Activated CD4-positive, alpha-beta T cell treated with anti-CD3 and anti-CD28 coated beads for 48 hours (primary cell): ENCODE measurements at places on chromosomes 2 and 18.

GRCh38 chr2:156826341-156826933 is 390.3 kb downstream of the GPD2 start:
- DNase-seq: no peak

- DNase-seq: no peak
Observed at GRCh38 chr2:233791151-233791882, 13.2 kb downstream of the MROH2A start.

DNA sequence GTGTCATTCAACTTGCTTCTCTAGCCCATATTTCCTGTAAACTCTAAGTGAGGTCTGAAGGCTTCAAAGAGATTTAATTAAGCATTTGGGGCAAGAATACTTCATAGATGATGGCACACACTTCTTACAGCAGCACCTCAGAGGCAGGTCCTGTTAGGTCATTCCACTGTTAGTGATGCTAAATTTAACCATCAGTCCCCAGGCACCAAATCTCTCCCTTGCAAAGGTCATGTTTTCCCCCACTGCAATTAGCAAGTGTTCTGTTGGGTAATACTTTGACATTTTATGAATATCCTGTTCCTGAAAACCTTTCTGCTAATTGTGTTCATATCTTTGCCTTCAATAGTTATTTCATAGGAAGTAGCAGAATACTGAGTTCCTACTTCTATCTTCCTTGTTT is 117.0 kb downstream of the STK39 start:
- no peak for DNase-seq

- DNase-seq: no peak
Observed at GRCh38 chr18:12310762-12311161, 2.7 kb downstream of the TUBB6 start.

GRCh38 chr2:203681978-203682377 is 24.5 kb upstream of the CD28 start:
- DNase-seq: peak; percentile 12

GRCh38 chr2:36355151-36355889 is at the start of gene CRIM1:
CRIM1 (plus strand) TSS chr2:36355778; CDS start chr2:36356293, 515 bp downstream.
- peak; percentile 67 for DNase-seq

DNA sequence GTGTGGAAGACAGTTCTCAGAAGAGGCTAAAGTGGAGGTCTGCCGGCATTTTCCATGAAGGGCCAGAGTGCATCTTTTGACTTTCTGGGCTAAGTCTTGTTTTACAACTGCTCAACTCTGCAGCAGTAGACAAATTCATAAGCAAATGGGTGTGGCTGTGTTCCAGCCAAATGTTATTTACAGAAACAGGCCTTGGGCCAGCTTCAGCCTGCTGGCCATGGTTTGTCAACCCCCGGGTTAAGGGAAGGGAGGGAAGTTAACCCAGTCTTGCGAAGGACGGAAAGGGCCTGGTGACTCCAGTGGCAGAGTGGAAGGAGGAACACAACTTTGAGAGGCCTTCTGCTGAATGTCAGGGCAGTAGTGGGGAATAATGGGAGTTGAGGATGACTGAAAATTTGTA is 34.3 kb upstream of the NCKAP5 start:
- DNase-seq: no peak

DNA sequence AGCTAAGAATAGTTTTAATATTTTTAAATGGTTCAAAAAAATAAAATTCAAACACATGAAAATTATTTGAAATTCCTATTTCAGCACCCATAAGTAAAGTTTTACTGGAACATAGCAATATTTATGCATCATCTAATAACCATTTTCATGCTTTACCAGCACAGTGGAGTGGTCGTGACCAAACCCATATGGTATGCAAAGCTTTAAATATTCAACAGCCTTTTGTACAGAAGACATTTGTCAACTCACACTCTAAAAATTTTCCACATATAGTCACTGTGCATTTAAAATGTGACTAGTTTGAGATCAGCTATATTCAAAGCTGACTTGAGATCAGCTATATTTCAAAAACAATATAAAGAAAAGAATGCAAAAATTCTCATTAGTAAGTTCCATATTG is 46.2 kb downstream of the PUM2 start:
- no peak for DNase-seq

DNA sequence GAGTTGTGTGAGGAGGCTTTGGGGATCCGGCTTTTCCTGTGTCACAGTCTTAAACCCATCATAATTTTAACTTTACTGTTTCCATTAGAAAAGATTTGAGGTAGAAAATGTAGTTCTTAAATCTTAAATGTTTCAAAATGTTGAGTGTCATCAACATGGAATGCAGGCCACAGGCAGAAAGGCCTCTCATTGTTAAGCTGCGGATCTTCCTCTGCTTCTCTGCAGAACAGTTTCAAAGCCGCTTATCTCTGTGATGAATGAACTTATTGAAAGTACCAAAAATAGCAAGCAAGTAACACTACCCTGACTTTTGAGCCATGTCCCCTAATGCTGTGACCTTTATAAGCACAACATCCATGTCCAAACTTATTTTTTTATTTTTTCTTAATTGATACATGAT is 1645.8 kb downstream of the DPP10 start:
- no peak for DNase-seq

DNA sequence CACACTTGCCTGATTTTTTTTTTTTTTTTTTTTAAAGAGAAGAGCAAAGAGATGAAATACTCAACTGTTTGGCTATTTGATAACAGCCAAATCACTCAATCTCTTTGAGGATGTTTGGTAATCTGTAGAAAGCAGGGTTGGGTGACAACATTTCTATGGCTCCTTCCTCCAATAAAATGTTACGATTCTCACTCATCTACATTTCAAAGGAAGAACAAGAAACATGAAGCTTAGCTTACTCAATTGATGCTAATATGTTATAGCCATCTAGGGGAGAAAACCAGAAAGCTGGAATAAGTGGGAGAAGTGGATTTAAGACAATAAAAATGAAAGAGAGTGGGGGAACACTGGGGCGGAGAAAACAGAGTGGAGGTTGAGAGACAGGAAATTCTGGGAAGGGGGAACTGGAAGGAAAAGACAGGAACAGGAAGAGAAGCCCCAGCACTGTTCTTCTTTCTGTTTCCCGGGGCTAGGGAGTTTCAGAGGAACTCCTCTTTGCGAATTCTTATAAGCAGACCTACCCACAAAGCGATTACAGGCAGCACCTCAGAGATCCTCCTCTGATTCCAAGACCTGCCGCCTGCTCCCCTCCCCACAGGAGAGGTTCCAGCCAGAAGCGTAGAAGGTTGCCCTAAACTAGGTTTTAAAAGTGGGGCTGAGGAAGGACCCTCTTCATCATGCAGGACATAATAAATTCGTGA is 13.3 kb downstream of the ST3GAL5 start:
- no peak for DNase-seq

- no peak for DNase-seq
Observed at GRCh38 chr2:207729465-207729998, 18.1 kb downstream of the CCNYL1 start.

- DNase-seq: no peak
Observed at GRCh38 chr18:5369513-5369912, 74.0 kb upstream of the ZBTB14 start.

GRCh38 chr2:42828487-42829425 is 36.4 kb upstream of the HAAO start:
- peak; percentile 79 for DNase-seq

- no peak for DNase-seq
Observed at GRCh38 chr2:80288576-80288975, 16.0 kb downstream of the LRRTM1 start.

- DNase-seq: no peak
Observed at GRCh38 chr18:10258836-10259474, 195.5 kb upstream of the APCDD1 start.

- DNase-seq: no peak
Observed at GRCh38 chr18:48934723-48935432, 15.9 kb downstream of the SMAD7 start.

- DNase-seq: peak; percentile 61
Observed at GRCh38 chr2:96143231-96143847, 1.9 kb downstream of the DUSP2 start.

DNA sequence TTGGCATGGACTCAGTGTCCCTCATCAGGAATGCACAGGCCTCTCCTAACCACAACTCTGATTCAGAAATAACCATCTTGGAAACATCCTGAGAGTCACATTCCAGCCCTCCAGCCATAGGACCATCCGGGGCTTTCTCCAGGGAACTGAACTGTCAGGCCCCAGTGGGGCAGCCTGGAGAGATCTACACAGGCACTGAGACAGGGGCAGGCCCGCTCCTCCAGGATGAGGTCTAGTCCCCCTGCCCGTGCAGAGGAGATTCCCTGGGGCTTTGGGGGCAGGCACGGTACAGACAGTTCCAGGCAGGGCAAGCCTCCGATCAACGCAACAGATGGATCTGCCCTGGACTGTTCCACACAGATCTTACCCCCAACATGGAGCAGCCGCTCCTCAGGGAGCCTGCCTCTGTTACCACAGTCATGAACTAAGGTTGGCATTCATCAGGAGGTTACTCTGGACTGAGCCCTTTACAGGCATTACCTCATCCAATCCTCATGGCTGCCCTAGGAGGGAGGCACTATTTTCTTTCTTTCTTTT is 12.0 kb downstream of the KCNK3 start:
- no peak for DNase-seq

DNA sequence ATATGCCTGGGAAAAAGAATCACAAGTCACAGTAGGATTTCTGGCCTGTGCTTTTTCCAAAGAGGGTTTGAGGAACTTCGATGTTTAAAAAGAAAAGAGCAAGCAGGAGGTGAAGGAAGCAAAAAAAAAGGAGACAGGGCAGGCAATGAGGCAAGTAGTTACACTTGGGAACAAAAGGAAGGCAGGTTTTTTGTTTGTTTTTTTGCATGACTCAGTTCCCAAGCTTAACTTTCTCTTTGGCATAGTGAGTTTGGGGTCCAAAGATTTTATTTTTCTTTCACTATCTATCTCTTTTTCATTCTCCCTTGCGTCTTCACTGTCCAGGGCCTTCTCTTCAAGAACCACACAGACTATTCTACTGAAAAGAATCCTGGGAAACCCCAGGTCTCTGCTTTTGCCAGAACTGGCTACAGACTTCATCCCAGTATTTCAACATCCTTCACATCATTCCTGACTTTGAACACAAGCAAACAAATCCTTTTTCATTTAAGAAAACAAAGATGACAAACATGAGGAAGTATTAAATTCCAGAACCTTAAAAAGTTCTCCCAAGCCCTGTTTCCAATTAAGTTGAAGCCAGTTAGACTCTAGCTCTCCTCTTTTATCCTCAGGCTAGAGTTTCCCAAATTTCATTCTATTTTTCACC is 210.7 kb upstream of the RND3 start:
- no peak for DNase-seq

DNA sequence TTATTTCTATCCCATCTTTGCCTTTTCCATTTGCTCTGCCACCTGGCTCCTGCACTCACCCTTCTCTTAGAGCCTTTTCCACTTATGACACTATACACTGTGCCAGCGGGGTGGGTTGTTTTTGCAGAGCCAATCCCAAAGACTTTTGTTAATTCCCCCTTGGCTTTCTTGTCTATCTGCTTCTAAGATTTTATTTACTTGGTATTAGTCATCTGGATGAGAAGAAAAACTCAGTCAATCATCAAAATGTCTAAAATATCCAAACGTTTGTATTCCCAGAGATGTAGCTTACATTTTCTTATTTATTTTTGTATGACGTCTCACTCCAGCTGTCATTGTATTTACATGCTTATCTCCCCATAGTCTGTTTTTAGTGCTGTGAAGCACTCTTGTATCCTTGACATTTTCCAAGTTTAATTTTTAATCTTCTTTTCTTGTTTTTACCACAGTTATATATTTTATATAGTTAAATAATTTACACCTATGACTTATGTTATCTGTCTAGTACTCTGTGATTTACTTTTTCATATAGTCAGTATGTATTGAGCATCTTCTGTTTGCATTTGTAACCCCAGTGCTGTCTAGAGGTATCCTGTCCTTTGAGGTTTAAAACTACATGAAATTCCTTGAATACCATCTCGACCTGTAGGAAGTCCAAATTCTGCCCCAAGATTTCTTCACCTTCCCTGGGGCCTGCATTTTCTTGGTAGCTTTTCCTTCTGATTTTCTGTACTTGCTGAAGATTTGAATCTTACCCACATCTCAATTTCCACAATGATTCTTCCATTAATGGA is 55.1 kb downstream of the COL4A3 start:
- DNase-seq: no peak

- no peak for DNase-seq
Observed at GRCh38 chr2:45382744-45383143, 228.3 kb downstream of the SRBD1 start.

- DNase-seq: no peak
Observed at GRCh38 chr18:76988031-76988826, 144.4 kb downstream of the MBP start.

GRCh38 chr18:36798738-36799473 is 29.9 kb downstream of the TPGS2 start:
- no peak for DNase-seq

- no peak for DNase-seq
Observed at GRCh38 chr2:18518116-18519111, 42.0 kb downstream of the RDH14 start.

- no peak for DNase-seq
Observed at GRCh38 chr2:122960759-122961641, 1064.1 kb upstream of the CNTNAP5 start.

DNA sequence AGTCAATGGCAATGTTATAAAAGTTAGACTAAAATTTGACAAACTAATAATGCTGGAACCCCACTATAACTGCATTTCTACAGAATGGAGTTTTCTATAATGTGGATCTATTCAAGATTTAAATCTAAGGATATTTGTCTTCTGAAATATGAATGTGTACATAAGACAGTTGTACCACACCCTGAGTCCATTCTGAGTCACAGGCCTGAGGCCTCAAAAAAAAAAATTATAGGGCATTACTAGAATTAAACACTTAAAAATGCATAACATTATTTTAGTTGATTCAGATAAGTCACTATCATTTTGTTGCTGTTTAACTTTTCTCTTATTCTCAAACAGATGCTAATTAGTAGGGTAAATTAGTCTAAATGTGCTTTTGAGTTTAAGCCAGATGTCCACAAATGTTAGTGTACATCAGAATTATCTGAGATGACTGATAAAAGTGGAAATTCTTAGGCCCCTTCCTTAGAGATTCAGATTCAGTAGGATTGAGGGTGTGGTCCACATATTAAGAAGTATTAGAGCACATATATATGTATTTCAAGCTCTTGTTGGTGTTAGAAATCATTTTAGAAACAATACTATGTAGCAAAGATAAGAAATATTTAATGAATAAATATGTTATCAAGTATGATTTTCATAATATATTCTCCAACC is 42.4 kb upstream of the COL5A2 start:
- no peak for DNase-seq

DNA sequence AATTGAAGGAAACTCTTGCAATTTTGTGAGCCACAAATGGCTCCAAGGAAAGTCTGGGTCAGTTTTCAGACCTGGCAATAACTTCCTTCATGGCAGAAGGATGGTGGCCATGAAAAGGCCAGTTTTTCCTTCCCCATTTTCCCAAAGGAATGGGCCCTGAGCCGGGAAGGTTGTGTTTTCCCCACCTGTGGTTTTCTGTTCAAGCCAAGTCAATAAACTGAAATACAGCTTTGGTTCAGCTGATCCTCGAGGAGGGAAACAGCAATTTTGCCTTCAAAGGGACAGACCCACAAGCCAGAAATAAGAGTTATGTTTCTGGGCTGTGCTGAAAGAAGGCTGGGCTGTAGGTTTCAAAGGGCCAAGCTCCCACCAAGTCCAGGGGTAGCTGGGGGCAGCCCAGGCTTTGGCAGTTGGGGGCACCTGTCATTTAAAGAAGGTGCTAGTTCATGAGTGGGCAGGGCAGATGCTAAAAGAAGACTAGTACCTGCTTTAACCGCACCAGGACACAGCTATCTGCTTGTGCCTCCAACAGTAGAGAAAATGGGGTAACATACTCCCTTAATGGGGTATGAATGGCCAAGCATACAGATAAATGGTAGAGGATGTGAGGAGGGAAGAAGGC is 97.0 kb downstream of the TTC32 start:
- no peak for DNase-seq

- no peak for DNase-seq
Observed at GRCh38 chr2:238886453-238887094, 38.7 kb downstream of the TWIST2 start.
